Diencephalon (tissue), 1 donor: ENCODE measurements at places on chromosomes 1 and 21. TPM values are rescaled to one million over a fixed set of nuclear protein-coding genes. Genes with fewer than 3 reads are reported as not detected.

The TSPEAR gene
- 0.23 TPM for total RNA-seq

The ARHGEF10L gene
- total RNA-seq = 29.5 TPM

The ZYG11A gene
- 0.92 TPM for total RNA-seq

The MRPL39 gene
- 42.0 TPM for total RNA-seq

The MANEAL gene
- 41.5 TPM for total RNA-seq

The HCRTR1 gene
- 2.5 TPM for total RNA-seq

The CYP4A11 gene
- total RNA-seq = 0.23 TPM

The FMO2 gene
- 1.2 TPM for total RNA-seq

The C1orf87 gene
- 0.46 TPM for total RNA-seq
